ENCODE measurements at places on chromosomes 7 and 10.

GRCh38 chr7:47581804-47582763 lies at the start of gene TNS3:
Gene TNS3 (minus strand): TSS chr7:47582111. CDS start chr7:47439636, 142,475 bp downstream.
- peak; percentile 22 for DNase-seq

GRCh38 chr7:19161671-19162070 lies 16.4 kb upstream of the FERD3L start:
- DNase-seq = no peak

DNA sequence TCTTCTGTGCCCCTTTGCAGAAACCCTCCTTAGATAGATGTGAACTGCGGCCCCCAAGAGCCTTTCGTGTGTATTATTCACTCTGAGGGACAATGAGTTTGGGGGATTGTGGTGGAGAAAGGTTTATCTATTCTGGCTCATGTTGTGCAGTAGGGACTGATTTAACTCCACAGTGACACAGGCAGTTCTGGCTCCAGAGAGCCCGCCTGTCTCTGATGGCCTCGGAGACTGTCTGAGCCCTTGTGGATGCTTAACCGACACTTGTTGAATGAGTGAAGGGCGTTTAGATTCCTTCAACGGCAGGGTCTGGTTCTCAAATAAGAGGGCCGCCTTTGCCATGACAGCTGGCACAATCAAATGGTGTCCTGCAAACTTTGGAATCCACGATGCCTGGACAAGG lies 5.8 kb downstream of the NPTX2 start:
- DNase-seq = no peak

DNA sequence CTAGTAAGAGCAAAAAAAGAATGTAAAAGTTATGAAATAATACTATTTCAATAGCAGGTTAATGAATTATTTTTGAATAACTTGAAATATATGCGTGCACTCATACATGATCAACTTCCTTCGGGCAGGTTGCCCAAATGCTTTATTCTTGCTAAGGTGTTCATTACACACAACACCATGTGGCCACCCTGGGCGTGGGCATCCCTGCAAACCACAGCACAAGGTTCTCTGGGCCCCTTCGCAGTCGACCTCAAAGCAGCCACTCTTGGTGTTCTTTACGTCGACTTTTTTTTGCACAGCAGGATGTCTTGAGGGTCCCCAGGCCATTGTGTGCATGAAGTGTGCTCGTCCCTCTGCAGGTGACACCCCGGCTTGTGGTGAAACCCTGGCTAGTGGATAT lies 300.7 kb upstream of the PITRM1 start:
- no peak for DNase-seq

DNA sequence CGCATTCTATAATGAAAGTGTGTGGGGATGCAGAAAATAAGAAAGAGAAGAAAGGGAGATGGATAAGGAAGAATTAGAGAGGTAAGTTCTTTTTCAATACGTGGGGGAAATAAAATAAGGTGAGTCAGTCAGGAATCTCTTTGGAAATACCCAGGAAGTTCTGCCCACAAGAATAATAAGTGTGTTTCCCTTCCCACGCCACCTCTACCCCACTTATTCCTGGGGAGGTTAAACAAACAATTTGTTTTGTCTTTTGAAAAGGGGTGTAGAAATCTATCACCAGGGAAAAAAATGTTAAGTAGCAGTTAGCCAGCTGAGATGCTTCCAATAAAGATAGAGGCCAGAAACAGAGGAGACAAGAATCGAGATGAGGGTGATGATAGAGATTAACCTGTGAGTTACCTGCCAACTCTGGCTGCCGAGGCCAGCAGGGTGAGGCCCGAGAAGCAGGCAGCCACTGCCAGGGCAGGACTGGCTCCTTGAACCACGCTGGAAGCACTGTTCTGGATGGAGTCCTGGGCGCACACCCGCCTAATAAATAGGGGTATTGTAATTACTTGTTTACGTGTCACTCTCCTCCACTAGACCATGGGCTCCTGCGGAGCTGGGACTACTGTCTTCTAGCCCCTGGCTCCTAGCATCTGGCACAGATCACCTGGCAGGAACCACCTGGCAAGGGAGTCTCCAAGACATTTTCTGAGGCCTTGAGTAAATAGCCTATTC lies 191.3 kb downstream of the FGFR2 start:
- DNase-seq = peak; percentile 28

DNA sequence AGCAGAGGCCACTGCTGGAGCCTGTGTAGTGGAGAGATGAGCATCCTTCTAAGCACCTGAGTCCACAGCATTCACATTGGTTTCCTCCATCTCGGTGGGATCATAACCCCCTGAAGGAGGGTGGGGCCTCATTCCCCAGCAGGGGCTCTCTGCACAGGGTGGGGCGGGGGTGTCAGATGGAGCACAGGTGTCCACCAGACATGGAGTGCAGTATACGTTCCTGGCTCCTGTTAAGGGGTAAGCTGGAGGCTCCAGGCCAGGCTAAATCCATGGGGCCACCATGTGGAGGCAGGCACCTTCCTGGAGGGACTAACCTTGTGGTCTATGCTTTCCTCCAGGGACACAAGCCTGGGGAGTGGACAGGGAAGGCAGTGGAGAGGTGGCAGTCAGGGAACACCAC lies 252.6 kb downstream of the GRID1 start:
- DNase-seq = no peak

DNA sequence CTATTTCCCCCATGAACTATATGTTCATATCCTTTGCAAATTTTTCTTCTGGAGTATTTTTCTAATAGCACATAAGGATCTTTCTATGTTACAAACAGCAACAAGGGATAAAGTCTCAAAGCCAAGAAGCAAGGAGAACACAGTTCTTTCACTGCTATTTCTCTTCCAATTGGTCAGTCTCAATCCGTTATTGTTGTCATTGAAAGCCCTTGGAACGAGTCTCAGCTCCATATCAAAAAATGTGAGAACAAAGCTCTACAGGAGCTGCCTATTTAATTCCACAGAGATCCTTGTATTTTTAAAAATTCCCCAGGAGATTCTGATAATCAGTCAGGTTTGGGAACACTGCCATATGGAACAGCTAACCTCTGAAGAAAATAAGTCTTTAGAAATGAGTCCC lies 15.7 kb downstream of the SLC35B4 start:
- DNase-seq = no peak

- DNase-seq = no peak
These were observed 53.4 kb downstream of the EGFR start for GRCh38 chr7:55072251-55072650.

DNA sequence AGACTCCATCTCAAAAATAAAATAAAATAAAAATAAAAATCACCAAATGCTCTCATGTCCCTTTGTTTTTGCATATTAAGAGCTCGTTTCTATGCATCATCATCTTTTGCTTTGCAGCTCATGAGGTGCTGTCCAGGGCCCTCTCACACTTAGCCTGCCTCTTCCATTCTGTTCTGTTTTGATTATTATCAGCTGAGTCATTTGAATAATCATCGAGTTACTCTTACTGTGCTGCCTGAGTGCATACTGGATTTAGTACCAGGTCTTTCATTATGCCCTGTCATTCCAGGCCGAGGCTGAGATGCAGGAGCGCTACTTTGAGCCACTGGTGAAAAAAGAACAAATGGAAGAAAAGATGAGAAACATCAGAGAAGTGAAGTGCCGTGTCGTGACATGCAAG lies 33.0 kb downstream of the UCMA start:
- no peak for DNase-seq

GRCh38 chr7:95006010-95006409 lies 98.6 kb downstream of the PPP1R9A start:
- no peak for DNase-seq

- DNase-seq = no peak
These were observed 281 bp upstream of the EXOC6 start for GRCh38 chr10:92848037-92848440.

DNA sequence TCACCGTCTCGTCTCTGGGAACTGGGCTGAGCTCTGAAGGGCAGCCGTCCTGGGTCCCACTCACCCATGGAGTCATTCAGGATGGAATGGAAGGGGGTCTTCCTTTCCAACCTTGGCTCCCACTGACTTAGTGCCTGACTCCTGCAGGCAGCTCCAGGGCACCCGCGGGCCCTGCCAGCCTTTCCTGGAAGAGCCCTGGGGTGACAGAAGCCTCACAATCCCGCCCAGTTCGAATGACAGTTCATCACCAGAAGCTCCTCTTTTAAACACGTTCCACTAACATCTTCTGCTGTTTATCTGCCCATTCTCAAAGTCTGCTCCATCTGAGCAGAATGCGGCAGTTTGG lies 110.6 kb downstream of the TNS3 start:
- no peak for DNase-seq
